ENCODE measurements at places on chromosomes 7 and 10. TPM values are rescaled to one million over a fixed set of nuclear protein-coding genes. Genes with fewer than 3 reads are reported as not detected.

DNA sequence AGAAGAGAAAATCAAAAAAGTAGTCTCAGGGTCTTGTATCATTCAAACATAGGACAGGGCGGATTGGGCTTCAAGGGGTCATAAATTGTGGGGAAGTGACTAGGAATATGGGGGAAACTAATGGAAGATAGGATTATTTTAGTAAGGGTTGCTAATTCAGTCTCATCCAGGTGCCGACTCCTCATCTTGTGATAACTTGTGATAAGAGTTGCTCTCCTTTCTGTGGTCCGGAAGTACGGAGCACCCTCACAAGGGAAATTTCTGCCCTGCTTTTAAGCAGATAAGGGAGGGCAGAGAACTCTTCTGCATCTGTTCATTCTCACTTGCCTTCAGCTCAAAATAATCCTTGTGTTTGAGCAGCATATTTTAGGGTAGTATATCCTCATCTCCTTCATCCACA lies 436.4 kb upstream of the LRGUK start:
- no peak for DNase-seq

The NUTM2E gene
- not detected for total RNA-seq

DNA sequence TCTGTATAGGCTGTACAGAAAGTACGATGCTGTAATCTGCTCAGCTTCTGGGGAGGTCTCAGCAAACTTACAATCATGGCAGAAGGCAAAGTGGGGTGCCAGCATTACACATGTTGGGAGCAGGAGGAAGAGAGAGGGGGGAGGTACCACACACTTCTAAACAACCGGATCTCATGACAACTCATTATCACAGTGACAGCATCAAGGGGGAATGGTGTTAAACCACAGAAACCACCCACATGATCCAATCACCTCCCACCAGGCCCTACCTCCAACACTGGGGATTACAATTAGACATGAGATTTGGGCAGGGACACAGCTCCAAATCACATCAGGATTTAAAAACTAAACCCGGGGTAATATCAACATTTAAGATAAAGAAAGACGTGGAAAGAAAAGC lies 468.8 kb upstream of the AUTS2 start:
- no peak for DNase-seq

DNA sequence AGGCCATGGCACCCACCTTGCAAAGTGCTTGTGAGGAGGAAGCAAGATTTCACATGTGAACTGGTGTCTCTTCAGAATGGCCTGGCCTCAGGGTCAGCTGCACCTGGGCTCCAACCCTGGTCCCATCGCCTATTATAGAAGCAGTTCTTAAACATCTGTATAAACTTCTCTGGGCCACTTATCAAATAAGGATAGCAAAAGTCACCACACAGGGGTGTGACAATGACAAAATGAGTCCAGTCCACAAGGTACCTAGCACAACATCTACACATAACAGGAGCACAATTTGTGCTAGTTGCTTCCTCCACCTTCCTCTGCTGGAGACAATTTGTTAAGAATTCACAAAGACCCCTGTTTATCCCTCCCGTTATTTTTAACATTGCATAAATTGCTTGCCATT lies 340.6 kb upstream of the ZMIZ1 start:
- no peak for DNase-seq

DNA sequence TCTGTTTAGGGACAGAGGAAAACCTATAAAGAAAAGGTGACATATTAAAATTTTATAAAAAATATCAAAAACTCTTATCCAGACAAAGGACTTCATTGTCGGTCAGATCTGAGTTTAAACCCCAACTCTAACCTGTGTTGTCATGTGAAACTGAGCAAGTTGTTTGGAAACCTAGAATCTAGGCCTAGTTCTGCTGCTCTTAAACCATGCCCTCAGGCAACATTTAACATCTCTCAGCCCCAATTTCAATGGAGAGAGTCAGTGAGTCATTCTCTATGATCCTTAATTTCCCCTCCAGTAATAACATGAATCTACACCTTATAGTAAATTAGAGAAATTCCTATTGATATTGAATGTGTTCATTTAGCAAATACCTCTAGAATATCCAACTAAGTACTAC lies 192.3 kb downstream of the IMMP2L start:
- DNase-seq = no peak

The FOXP2 gene
- total RNA-seq = 7.6 TPM

The TMEM270 gene
- not detected for total RNA-seq
